ENCODE measurements at places on chromosomes 5 and 9.

- DNase-seq: no peak
Measured at GRCh38 chr5:67404256-67405100, 207.9 kb upstream of the CD180 start.

GRCh38 chr5:52673495-52673894 lies 114.2 kb upstream of the ITGA1 start:
- DNase-seq: no peak

- peak; percentile 60 for DNase-seq
Measured at GRCh38 chr5:149466457-149466972, 84.7 kb downstream of the CSNK1A1 start.

- no peak for DNase-seq
Measured at GRCh38 chr5:25334350-25334749, 689.6 kb upstream of the CDH10 start.

GRCh38 chr5:133455676-133456075 lies 156.7 kb downstream of the FSTL4 start:
- no peak for DNase-seq

- no peak for DNase-seq
Measured at GRCh38 chr5:511476-511875, 12.8 kb downstream of the SLC9A3 start.
